ENCODE measurements at places on chromosomes 12 and 14. TPM values are rescaled to one million over a fixed set of nuclear protein-coding genes. Genes with fewer than 3 reads are reported as not detected.
A peak's percentile ranks its signal among the peaks of the same experiment; 100 is the strongest.

DNA sequence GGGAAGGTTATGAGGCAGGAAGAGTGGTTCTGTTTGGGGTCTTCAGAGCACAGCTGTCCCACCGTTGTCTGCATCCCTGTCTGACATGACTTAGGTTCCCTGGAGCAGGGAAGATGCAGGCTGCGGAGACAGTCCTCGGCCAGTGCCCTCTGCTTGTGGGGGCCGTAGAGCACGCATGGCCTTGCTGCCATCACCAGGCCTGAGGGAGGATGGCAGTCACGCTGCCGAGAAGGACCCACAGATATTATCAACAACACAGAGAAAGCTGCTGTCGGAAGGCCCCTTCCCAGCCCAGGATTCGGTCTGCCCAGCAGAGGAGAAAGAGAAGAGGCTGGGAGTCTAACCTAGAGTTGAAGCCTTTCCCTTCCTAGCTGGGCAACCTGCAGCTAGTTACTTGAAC, 35.0 kb downstream of the ERH start:
- no peak for DNase-seq

GRCh38 chr14:78259831-78260230, 89.7 kb downstream of the NRXN3 start:
- DNase-seq, result no peak

DNA sequence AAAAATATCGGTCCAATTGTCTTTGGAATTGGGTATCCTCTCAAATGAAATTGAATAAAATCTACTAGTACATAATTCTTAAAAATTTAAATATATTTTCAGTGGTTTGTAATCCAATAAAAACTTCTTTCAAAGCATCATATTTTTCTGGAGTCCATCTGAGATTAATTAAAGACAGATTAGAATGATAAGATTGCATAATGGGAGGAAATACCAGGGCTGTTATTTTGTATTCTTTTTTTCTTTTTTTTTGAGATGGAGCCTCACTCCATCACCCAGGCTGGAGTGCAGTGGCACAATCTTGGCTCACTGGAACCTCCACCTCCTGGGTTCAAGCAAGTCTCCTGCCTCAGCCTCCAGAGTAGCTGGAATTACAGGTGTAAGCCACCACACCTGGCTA, 103.8 kb downstream of the TMTC3 start:
- DNase-seq, result no peak

The TAS2R46 gene
- total RNA-seq, result 0.23 TPM

GRCh38 chr12:31362115-31362758, 36.3 kb upstream of the SINHCAF start:
- no peak for DNase-seq

- no peak for DNase-seq
Measured at GRCh38 chr12:7853557-7853956, 19.2 kb downstream of the SLC2A14 start.

The TSPAN19 gene
- not detected for total RNA-seq

GRCh38 chr14:23129759-23130316, 10.8 kb upstream of the CEBPE start:
- DNase-seq, result no peak

- no peak for DNase-seq
Measured at GRCh38 chr12:67237231-67237630, 31.9 kb upstream of the CAND1 start.

GRCh38 chr12:131711551-131712205, 788 bp downstream of the SFSWAP start:
- DNase-seq, result no peak

The FAM222A gene
- 0.68 TPM for total RNA-seq

DNA sequence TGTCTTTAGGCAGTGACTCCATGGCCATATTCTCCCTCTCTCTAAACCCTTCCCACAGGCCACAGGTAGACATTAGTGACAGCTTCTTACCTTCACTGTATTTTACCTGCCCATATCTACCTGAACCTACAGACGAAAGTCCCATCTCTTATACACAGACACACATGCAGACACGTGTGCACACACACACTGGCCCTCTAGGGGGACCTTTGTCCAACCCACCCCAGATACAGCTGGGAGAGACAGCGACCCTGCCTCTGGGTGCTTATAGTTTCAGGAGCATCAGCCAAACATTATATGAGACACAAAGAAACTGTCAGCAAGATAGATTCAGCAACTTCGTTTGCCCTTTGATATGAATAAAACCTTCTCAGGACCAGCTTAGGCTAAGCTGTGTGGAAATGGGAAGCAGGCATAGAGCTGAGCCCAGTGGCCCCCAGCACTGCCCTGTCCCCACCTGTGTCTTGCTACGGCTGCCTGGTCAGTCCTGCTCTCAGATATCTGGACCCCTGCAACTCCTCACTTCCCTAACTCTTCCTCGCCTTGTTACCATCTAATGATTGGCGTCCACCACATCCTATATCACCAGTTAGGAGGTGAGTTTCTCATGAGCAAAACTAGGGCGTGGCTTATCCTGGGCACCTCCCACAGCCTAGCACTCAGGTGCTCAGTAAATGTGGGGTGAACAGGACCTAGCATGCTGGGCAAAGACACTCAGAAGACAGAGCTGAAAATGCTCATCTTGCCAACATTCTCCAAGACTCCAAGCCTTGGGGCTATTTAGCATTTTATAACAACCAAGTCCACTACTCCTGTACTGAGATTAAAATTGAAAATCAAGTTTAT, 12.0 kb upstream of the CD9 start:
- no peak for DNase-seq

DNA sequence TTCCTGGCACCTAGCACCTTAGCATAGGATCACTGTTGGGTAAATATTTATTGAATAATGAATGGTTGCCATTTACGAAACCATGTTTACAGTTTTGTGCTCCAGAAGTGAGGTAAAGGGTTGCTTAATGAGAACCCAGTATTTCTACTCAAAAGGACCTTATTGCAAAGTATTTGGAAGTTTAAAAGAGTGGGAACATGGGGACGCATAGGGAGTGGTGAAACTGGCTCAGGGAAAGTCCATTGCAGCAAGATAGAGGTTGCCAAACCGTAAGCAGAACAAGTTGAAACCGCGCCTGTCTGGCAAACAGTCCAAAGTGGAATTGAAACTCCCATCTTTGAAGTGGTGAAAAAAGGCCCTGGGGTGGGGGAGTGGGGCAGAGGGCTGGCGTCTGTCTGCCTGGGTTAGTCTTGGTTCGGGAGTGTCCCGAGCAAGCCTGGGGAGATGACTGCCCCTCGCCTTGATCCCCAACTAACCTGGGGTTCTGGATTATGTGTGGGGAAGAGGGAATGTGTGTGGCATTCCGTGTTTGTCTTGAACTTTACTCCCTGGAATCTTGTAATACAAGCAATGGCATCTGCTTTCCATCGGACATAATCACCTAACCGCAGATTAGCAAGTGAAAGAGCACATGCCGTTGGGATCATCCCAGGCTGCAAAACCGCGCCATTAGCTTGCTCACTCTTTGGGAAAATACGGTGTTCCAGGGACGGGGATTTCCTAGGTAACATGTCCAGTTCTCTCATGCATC, 7.2 kb downstream of the ALDH2 start:
- peak; percentile 87 for DNase-seq

DNA sequence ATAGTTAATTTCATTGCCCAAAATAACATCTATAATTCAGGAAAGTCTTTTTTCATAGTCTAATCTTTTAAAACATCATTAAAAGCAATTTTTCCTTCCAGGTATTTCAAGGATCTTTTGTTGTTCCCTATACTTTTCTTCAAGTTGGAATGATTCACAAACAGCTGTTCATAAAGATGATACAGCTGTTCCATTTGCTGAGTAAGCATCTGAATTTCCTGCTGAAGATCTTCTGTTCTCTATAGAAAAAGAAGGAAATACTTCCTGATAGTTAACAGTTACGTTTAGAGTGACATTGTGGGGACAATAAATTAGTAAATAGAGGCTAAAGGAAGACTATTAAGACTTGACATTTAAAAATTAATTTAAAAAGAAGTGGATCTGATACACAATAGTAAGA, 30.3 kb upstream of the ESR2 start:
- DNase-seq, result peak; percentile 18

GRCh38 chr14:89598548-89599186, 181.6 kb upstream of the FOXN3 start:
- DNase-seq, result no peak

GRCh38 chr12:95358111-95359083, 115.6 kb upstream of the METAP2 start:
- DNase-seq, result no peak

GRCh38 chr12:25317553-25317952, 66.8 kb upstream of the KRAS start:
- DNase-seq, result no peak

The ITFG2 gene
- total RNA-seq, result 9.5 TPM

- DNase-seq, result no peak
Measured at GRCh38 chr12:15601210-15601800, 187.9 kb downstream of the EPS8 start.

- no peak for DNase-seq
Measured at GRCh38 chr12:87365423-87365822, 663.8 kb downstream of the C12orf50 start.

- DNase-seq, result no peak
Measured at GRCh38 chr14:101377069-101377468, 184.2 kb upstream of the DIO3 start.

- no peak for DNase-seq
Measured at GRCh38 chr12:92145481-92145730, 240 bp downstream of the BTG1 start.

DNA sequence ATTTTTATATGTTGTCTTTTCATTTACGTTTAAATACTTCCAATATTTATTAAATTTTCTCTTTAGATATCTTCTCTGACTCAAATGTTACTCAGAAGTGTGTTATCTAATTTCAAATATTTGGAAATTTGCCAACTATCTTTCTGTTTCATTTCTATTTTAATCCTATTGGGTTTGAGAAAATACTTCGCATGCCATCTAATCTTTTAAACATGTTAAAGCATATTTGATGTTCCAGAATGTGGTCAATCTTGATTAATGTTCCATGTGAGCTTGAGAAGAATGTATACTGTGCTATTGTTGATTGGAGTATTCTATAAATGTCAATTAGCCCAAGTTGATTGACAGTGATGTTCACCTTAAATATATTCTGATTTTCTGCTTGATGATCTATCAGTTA, 11.9 kb upstream of the DCN start:
- no peak for DNase-seq

The SLCO1B1 gene
- not detected for total RNA-seq
